NCI-H526 (cell line): ENCODE measurements at places on chromosomes 3 and 15.

- DNase-seq = no peak
Observed at GRCh38 chr3:196804773-196805172, 62.9 kb upstream of the SENP5 start.

DNA sequence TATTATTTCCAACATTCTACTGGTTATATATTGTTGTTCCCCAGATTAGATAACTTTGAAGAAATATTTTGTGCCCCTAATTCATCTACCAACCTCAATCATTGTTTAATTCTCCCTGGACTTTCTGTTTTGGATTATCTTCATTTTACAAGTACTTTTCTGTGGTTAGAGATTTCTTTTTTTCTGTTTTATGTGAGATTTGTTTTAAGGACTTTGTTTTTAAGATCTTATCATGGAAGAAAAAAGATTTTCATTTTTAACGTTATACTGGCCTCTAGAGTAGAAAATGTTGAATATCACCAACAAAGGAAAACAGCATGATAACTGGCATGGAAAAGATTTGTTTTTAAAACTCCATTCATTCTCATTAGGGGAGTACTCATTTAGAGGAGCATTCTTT is 210.9 kb upstream of the KCNMB2 start:
- DNase-seq = peak; percentile 29

DNA sequence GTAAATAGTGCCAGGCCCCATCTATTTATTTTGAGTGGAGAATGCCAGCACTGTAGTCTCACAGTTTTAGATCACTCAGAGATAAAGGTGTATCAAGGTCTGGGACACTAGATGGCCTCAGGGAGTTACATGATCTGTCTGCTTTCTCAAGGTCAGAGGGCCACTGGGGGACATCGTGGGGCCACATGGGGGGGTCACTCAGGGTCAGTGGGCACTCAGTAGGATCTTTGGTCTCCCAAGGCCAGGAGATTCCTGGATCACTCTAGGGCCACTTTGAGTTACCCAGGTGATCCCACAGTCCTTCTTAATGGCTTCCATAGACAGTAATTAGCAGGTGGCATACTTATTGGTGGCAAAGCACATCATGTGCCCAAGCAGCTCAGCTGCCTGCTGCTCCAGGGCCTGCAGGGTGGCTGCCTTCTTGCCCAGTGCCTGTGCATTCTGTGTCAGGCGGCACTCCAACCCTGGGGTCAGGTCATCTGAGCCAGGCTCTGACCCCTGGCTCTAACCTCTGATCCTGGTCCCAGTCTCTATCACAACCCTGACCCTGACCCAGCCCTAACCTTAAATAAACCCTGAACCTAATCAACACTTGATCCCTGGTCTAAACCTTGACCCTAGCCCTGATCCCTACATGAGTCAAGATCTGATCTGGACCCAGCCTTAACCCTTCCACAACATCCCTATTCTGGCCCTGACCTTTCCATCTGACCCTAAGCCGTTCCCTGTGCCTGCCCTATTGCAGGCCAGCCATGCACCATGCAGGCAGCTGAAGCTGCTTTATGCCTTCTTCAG is 1.8 kb upstream of the LAMB2 start:
- no peak for DNase-seq

DNA sequence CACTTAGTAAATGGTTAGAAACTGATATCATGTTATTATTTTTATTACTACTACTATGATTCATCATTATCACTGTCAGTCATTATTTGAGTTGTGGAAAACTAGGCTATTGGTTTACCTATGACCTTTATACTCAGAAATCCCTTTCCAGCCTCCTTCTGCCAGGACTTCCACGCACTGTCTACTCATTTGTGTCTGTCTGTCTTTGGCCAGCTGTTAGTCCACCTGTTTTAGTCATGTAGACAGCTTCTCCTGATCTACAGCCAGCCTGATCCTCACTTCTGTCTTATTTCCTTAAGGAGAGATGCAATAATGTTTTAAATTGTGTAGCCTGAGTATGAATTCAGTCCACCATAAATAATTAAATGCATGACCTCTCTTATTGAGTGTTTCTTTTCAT is 162.8 kb downstream of the EPHA3 start:
- no peak for DNase-seq

- no peak for DNase-seq
Observed at GRCh38 chr3:185328324-185329004, 34.5 kb upstream of the MAP3K13 start.

GRCh38 chr3:146223401-146224373 is 27.2 kb downstream of the PLSCR4 start:
- no peak for DNase-seq

GRCh38 chr3:182716114-182716688 is 77.1 kb upstream of the ATP11B start:
- DNase-seq = no peak

- no peak for DNase-seq
Observed at GRCh38 chr3:7841451-7841850, 660.2 kb upstream of the LMCD1 start.

- no peak for DNase-seq
Observed at GRCh38 chr3:94301366-94301765, 238.5 kb downstream of the NSUN3 start.

DNA sequence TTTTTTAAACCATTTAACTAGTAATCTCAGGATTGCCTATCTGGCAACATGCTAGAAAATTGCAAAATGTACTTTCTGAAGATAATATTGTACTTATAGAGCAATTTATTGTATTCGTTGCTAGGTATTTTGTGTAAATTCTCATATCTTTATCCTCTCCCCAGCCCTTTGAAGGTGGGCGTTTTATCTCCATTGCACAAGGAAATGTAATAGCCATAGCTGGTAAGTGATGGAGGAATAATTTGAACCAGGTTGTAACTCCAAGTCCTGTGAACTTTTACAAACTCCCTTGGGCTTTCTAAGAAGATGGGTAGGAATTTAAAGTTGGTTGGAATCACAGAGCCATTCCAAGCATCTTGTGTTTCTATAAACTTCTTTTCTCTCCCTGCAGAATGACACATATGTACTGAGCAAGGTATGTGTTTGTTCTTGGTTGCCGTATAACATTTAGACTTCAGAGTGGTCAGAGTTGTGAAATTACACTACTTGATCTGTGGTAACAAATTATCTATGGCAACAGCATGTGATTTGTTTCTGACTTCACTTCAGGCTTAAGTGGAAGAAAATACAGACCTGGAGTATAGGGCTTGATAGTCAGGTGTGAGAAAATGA is 170.9 kb downstream of the AKAP13 start:
- DNase-seq = no peak

GRCh38 chr3:157515398-157515797 is 12.2 kb upstream of the VEPH1 start:
- DNase-seq = no peak

DNA sequence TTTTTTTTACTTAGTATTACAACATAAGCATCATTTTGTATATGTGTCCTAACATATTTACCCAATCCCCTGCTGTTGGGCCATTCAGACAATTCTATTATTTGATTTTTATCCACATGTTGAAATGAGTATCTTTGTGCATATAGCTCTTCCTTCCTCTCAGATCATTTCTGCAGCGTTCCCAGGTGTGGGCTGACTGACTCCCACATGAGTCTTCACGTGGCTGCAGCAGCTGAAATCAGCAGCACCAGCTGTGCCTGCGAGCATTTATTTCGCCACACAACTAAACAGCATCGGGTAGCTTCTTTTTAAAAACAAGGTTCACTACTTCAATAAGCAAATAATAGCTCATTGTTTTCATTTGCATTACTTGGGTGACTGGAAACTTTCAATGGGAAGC is 44.5 kb upstream of the PDE8A start:
- DNase-seq = peak; percentile 59

DNA sequence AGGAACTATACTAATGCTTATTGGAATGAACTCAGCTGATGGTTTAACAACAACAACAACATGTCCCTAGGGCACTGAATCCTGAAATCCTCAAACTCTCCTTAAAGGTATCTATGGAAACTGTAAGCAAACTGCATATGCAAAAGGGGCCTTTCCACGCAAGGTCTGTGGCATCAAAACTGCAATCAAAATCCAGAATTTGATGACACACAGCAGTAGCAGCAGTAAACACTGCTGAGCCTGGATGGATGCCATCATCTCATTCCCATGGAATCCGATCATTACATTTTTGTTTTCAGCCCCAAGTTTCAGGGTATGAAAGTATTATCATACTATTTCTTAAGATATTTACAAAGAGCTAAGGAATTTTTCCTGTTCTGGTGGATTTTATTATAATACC is 399.7 kb downstream of the VPS13C start:
- no peak for DNase-seq

DNA sequence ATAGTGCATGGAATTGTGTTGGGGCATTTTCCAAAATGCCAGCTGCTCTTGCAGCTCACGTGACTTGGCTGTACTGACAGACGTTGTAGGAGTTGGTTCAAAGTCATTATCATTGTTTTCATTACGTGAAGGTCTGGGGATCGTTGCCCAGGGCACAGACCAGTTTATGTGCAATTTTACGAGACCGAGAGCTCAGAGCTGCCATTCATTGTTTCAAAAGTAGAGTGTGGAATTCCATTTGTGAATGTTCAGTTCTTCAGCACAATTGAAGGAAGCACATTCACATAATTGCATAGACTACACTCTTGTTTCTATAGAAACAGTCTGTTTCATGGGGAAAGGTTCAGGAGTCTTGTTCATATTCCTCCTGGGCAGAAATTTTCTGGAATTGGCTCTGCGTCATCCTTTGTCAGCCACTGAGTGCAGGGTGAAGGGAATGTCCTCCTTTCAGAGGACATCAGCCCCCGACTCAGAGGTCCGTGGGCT is 54.5 kb downstream of the GABRG3 start:
- DNase-seq = no peak

GRCh38 chr15:93081399-93081798 is 7.6 kb downstream of the RGMA start:
- DNase-seq = no peak

- DNase-seq = no peak
Observed at GRCh38 chr3:52681596-52681995, 4.1 kb downstream of the PBRM1 start.

DNA sequence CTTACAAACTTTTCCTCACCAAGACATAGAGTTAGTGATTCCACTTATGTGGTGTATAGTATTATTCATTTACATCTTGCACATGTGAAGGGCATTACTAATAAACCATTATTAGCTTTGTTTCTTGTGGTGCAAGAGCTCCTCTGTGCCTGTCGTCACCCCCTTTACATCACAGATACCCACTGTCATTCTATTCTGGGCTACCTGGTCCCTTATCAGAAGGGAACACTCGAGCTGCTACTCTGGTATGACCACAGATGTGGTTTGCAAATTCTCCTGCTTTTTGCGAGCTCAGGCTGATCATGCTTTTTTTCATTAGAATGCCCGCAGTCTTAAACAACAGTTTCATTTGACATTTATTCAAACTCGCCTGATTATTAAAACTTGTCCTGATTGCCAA is 13.9 kb upstream of the SENP2 start:
- no peak for DNase-seq

- no peak for DNase-seq
Observed at GRCh38 chr15:99536422-99537040, 29.3 kb upstream of the MEF2A start.

- DNase-seq = peak; percentile 49
Observed at GRCh38 chr15:72116731-72117485, 1.0 kb downstream of the MYO9A start.

DNA sequence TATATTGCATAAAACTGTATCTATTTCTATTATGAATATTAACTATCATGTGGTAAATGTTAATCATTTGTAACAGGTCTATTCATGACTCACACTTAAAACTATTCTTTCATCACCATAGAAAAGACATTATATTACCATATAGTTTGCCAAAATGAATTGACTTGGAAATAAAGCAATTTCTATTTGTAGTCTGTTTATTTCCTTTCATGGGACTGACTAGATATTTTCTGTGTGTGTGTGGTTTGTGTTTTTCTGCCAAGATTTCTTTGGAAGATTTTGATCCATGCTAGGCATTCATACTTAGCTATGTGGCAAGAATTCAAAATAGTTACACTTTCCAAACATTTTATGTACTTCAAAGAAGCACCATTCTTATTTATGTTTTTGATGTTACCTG is 522.5 kb upstream of the AGTR1 start:
- DNase-seq = no peak

DNA sequence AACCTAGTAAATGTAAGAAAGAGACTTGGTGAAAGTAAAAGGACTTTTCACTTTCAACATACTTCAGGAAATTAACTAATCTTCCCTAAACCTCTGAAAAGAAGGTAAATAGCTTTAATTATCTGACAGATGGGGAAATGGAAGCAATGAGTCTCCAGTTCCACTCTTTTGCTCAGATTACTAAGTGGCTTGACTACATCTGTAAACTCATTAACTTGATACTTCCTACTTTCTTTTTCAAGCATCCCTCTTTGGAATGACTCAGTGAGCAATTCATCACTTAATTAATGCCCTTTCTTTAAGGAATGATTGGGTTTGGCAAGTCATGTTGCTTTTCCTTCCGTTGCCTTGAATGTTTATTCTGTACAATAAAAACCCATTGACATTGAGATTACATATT is 234.2 kb downstream of the GRM7 start:
- no peak for DNase-seq

GRCh38 chr3:65342084-65342683 is 654.4 kb upstream of the ADAMTS9 start:
- peak; percentile 7 for DNase-seq

GRCh38 chr3:124034016-124034843 is 42.3 kb upstream of the ROPN1 start:
- no peak for DNase-seq

DNA sequence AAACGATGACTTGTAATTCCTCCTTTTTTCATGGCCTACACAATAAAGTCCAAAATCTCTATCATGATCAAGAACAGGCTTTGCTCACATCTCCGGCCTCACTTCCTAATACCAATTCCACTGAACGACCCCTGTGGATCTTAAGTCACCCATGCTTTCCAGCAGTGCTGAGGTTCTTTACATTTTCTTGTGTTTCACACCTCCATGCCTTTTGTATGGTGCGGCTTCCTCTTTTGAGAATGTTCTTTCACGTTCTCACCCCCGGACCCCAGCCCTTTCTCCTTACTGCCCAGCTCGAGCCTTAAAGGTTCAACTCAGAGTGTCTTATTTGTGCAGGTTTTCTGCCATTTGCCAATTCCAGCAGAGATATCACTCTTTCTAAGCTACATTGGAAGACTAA is 70.1 kb downstream of the CSNK1G1 start:
- DNase-seq = no peak

- no peak for DNase-seq
Observed at GRCh38 chr3:134003066-134003465, 26.7 kb downstream of the SLCO2A1 start.

DNA sequence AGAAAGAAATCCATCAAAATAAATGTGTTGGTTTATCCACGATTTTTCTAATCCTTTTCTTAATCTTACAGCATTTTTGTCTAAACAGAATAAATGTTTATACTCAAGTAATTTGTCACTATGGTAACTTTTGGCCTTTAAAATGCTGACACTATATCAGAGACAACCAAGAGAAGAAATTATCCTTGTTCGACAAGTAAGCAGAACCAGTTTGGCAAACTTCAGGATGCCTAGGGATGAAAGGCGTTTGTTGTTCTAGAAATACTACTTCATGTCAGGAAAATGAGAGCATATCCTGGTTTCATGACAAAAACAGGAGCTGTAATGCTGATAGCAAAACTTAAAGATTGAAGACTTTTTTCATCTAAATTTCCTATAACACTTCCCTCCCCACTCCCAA is 308.0 kb upstream of the ATP11B start:
- no peak for DNase-seq

- no peak for DNase-seq
Observed at GRCh38 chr3:89440386-89440785, 333.0 kb downstream of the EPHA3 start.

- DNase-seq = no peak
Observed at GRCh38 chr3:14434126-14434497, 31.7 kb downstream of the SLC6A6 start.
